ENCODE measurements at places on chromosomes 2 and 18.

- no peak for DNase-seq
Observed at GRCh38 chr2:205610437-205610836, 71.9 kb upstream of the NRP2 start.

GRCh38 chr2:98726205-98726604, 4.7 kb downstream of the MGAT4A start:
- no peak for DNase-seq

- DNase-seq: no peak
Observed at GRCh38 chr2:111663471-111664274, 220.3 kb downstream of the ANAPC1 start.

GRCh38 chr18:57856557-57857280, 53.6 kb upstream of the ATP8B1 start:
- peak; percentile 81 for DNase-seq

DNA sequence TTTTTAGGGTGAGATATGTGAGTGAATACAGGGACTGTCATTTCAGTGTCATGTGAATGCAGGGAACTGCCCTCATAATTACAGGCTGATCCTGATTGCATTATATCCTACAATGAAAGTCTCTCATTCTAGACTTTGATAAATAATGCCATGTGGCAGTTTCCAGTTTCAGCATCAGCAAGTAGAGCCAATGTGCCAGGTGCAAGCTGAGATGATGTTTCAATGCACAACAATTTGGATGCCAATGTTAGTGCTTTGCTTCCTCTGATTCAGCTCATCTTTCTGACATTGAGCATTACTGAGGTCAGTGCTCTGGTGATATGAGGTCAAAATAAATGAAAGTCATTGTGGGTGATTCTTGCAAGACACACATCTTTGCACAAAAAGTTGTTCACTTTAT, 63.7 kb upstream of the TFPI start:
- peak; percentile 39 for DNase-seq

DNA sequence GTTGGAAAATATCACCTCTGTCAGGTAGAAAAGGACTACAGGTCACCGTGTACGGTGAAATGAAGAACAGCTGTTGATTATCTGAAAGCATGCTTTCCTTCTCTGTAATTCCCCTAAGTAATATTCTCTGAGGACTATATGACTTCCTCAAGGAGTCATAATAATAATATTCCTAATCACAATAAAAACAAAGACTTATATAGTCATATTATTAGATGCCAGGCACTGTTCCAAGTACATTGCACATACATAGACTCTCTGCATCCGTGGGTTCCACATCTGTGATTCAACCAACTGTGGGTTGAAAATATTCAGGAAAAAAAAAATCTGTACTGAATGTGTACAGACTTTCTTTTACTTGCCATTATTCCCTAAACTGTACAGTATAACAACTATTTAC, 512.4 kb upstream of the ID2 start:
- DNase-seq: no peak

- no peak for DNase-seq
Observed at GRCh38 chr2:138101718-138102117, 137.4 kb downstream of the HNMT start.

DNA sequence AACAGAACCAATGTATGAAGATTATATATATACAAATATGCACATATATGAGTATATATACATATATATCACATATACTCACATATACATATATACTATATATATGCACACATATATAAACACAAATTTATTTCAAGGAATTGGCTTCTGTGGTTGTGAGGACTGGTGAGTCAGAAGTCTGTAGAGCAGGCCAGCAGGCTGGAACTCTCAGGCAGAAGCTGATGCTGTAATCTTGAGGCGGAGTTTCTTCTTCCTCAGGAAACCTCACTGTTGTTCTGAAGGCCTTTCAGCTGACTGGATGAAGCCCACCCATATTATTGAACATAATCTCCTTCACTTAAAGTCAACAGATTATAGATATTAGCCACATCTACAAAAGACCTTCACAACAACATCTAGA, 143.9 kb upstream of the CREB1 start:
- no peak for DNase-seq

- DNase-seq: no peak
Observed at GRCh38 chr2:218569661-218570500, 1.2 kb downstream of the CNOT9 start.

GRCh38 chr2:213010106-213010779, 141.2 kb downstream of the IKZF2 start:
- DNase-seq: no peak

DNA sequence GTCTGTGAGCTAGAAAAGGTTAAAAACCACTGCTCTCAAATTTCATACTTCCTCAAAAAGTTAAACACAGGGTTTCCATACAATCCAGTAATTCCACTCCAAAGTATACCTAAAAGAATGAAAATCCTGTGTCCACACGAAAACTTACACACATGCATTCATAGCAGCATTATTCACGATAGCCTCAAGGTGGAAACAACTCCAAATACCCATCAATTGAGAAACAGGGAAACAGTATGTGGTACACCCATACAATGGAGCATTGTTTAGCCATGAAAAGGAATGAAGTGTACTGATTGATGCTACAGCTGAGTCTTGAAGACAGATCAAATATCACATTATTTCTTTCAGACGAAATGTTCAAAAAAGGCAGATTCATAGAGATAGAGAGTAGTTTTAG, 36.7 kb downstream of the UXS1 start:
- no peak for DNase-seq

- no peak for DNase-seq
Observed at GRCh38 chr2:46735730-46736493, 179.7 kb downstream of the MCFD2 start.

GRCh38 chr2:71071681-71072398, 3.4 kb downstream of the NAGK start:
- DNase-seq: no peak
